Aortic smooth muscle cell (primary cell): ENCODE measurements at places on chromosomes 6 and 20. TPM values are rescaled to one million over a fixed set of nuclear protein-coding genes. Genes with fewer than 3 reads are reported as not detected.

The RFX6 gene
- not detected in 2 replicates for total RNA-seq

The BPIFB4 gene
- total RNA-seq = not detected in 2 replicates

The OOEP gene
- not detected in 2 replicates for total RNA-seq

The CGA gene
- not detected in 2 replicates for total RNA-seq

The SIRPD gene
- total RNA-seq = not detected in 2 replicates

The IL17F gene
- not detected in 2 replicates for total RNA-seq
